ENCODE measurements at places on chromosomes 3 and 15. TPM values are rescaled to one million over a fixed set of nuclear protein-coding genes. Genes with fewer than 3 reads are reported as not detected.

ALPK3 gene
- total RNA-seq = 68.4 TPM

ITGA11 gene
- 54.2 TPM for total RNA-seq

PCYT1A gene
- total RNA-seq = 98.9 TPM

ISG20 gene
- total RNA-seq = 36.5 TPM

GABRB3 gene
- 0.05 TPM for total RNA-seq

CFAP92 gene
- total RNA-seq = 1.0 TPM

IL20RB gene
- total RNA-seq = 1.6 TPM

FANCD2OS gene
- total RNA-seq = not detected

HIGD2B gene
- total RNA-seq = not detected

PYGO1 gene
- total RNA-seq = 4.7 TPM

AQP9 gene
- not detected for total RNA-seq

TNNC1 gene
- total RNA-seq = not detected

FBXL22 gene
- total RNA-seq = 0.10 TPM

CD200 gene
- 0.92 TPM for total RNA-seq

RLBP1 gene
- total RNA-seq = not detected

RFTN1 gene
- 78.3 TPM for total RNA-seq

GPR149 gene
- not detected for total RNA-seq

P2RY14 gene
- not detected for total RNA-seq

UCN2 gene
- 0.24 TPM for total RNA-seq

GRK7 gene
- total RNA-seq = not detected

GOLGA8N gene
- total RNA-seq = 2.0 TPM

SLC22A14 gene
- total RNA-seq = 0.18 TPM

KBTBD8 gene
- total RNA-seq = 1.1 TPM

LIPH gene
- 2.0 TPM for total RNA-seq
